ENCODE measurements at places on chromosomes 13 and 19. TPM values are rescaled to one million over a fixed set of nuclear protein-coding genes. Genes with fewer than 3 reads are reported as not detected.

MYO1F gene
- 0.24 TPM for total RNA-seq

PGLYRP1 gene
- not detected for total RNA-seq

F10 gene
- 0.31 TPM for total RNA-seq

FCHO1 gene
- total RNA-seq: 18.5 TPM

PODNL1 gene
- total RNA-seq: 1.3 TPM

RINL gene
- total RNA-seq: 2.5 TPM

OR1I1 gene
- total RNA-seq: not detected

CAB39L gene
- 2.8 TPM for total RNA-seq

All from A549 treated with Hydrocortisone at 1 μM for 4 hours (cell line).